ENCODE measurements at places on chromosomes 7 and 10. TPM values are rescaled to one million over a fixed set of nuclear protein-coding genes. Genes with fewer than 3 reads are reported as not detected.

The HOXA5 gene
- total RNA-seq = 1.6 TPM

The SRGN gene
- total RNA-seq = 428 TPM

The RNLS gene
- total RNA-seq = 1.9 TPM

The LEP gene
- total RNA-seq = not detected

The TUBAL3 gene
- not detected for total RNA-seq

The PSPH gene
- 23.3 TPM for total RNA-seq

The CYP26C1 gene
- total RNA-seq = 0.22 TPM

The LRRTM3 gene
- total RNA-seq = not detected

The AKR1E2 gene
- total RNA-seq = 0.39 TPM

GRCh38 chr7:650339-651031 is 76.0 kb upstream of the DNAAF5 start:
- no peak for DNase-seq

- DNase-seq = no peak
Observed at GRCh38 chr7:101597941-101598340, 31.2 kb downstream of the MYL10 start.

DNA sequence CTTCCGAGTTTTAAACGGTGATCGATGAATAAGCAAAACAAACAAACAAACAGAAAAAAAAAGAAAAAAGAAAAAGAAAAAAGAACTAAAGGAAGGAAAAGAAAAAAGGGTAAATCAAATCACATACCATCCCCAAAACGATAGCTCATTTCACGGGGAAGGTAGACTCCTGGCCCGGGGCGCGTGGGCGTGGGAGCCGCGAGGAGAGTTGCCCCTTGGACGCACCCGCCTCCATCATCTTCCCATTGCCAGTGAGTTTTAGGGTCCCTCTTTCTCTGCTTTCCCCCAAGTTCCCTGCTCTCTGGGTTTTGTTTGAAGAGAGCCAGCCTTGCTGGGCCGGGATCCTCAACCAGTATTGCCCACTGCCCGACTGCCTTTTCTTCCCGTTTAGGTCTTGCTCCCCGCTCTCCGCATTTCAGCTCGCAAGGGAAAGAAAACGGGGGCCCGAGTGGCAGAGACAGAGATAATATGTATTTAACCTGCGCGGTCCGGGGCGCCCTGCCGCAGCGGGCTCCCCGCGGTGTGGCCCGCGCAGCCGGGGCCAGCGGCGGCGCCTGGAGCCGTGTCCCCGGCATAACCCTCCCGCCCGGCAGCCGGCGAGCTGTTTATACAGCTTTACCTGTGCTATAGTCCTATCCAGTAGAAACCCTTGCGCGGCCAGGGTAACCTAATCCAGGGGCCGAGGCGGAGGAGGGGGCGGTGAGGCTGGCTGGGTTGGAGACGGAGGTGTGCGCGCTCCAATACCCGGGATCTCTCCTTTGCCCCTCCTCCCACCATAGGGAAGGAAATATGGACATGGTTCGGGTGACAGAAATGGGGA is 5.2 kb upstream of the GATA3 start:
- DNase-seq = no peak

DNA sequence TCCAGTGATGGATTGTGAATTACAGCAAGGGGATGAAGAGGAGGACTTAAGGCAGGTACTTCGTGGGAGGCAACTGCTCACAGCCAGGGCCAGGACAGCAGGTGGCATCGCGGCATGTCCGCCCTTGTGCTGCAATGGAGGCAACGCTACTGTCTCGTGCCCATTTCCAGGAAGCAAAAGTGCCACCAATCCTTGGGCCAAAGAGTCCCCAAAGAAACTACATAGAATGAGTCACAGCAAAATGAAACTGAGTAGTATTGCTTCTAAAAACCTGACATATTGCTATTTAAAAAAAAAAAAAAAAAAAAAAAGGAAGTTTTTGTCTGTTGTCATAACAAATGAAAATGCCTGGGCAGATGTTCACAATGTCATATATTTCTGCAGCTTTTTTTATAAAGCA is 46.6 kb downstream of the RSU1 start:
- no peak for DNase-seq

GRCh38 chr7:44073664-44074348 is 8.4 kb upstream of the PGAM2 start:
- DNase-seq = peak; percentile 70

- DNase-seq = no peak
Observed at GRCh38 chr10:19451937-19452336, 364.3 kb upstream of the PLXDC2 start.

DNA sequence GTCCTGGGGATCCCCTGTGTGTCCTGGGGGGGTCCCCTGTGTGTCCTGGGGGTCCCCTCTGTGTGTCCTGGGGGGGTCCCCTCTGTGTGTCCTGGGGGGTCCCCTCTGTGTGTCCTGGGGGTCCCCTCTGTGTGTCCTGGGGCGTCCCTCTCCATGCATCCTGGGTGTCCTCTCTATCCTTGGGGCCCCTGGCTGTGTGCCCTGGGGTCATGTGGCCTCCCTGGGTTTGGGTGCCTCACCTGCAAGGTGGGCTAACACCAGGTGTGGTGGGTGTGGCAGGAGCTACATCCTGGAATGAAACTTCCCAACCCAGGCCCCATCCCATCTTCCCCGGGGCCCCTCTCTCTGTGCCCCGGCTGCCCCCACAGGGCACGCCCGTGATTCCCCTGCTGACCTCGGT is 4.9 kb downstream of the CYP2W1 start:
- no peak for DNase-seq

DNA sequence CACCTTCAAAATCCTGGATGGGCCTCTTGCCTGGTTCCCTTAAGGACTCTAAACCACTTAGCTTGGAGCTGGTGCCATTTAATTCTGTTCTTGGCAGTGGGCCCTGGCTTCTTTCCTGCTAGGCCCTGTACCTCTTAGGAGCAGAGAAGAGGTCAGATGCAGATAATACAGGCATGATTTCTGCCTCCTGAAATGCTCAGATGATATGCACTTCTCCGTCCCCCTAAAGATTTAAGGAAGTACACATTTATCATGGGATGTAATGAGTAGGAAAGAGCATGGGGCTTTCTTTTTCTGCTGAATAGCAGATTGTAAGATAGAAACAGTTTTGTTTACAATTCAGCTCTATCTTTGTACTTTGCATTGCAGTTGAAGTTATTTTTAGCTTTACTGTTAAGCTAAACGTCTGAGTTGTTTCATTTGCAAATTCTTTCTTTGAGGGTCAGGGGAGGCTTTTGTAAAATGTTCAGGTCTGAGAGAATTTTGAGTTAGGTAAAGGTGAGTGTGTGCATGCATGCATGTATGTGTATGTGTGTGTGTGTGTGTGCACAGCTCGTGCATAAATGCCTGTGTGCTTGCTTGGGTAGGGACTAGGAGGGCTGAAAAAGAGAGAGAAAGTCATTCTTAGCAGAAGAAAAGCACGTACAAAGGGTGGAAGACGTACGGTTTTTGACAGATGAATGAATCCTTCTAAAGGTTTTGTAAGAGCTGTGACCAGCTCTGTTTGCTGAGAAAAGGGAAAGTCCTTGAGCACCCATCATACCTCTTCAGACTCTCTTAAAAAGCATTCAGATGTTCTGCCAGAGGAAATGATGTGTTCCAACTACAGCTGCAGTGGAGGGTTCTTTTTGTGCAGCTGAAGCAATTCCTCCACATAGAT is 364.2 kb downstream of the AUTS2 start:
- DNase-seq = no peak

DNA sequence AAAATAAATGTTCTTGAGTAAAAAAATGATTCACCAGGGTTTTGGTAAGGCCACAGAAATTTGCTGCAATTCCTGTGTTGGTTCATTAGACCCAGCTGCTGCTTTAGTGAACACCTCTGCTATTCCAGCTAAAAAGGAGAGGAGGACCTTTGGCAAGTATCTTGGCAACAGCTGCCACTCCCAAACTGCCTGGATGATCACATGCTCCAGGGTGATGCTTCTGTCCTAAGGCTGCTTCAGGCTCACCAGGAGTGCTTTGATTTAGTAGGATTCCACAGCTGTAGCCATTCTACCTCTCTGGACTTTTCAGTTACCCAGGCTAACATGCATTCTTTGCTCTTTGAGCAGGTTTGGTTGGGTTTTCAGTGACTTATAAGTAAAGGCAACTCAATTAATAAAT is 82.6 kb upstream of the NPVF start:
- DNase-seq = no peak

GRCh38 chr7:98202367-98203195 is 8.7 kb upstream of the BHLHA15 start:
- DNase-seq = no peak

- peak; percentile 28 for DNase-seq
Observed at GRCh38 chr10:30057421-30057841, 2.0 kb downstream of the JCAD start.

GRCh38 chr7:42104231-42104630 is 132.8 kb downstream of the GLI3 start:
- no peak for DNase-seq

DNA sequence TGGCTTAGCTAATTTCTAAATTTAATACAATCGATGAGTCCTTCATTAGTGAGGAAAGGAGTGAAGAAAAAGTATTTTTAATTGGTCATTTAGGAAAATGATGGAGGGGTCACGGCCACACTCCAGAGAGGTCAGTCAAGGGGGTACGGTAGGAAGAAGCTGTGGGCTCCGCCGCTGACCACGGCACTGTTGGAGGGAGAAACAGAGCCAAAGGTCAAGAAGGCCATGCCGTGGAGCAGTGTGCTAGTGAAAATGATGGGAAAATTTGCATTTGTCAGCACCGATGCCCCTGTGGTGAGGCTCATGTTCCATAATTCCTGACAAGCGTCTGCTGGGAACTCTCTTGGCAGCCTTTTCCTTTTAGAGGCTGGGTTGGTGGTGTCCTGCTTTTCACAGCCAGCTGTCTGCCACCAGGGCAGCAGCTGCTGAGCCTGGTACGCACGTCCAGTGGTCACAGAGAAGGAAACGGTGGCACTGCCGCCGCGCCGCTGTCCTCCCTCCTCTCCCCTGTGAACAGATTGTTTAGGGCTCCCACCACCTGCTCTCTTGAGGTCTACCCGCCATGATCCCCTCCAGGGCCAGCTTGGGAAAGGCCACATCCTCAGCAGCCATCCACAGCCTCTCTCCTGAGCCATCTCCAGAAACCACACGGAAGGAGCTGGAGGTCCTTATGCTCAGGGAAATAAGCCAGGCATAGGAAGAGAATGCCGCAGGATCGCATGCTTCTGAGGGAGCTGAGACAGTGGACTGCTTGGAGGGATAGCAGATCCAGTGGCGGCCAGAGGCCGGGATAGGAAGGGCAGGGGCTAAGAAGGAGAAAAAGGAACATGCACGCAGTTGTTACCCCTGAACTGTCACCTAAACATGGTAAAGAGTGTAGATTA is 263.7 kb upstream of the PPP2R2D start:
- no peak for DNase-seq

- peak; percentile 30 for DNase-seq
Observed at GRCh38 chr7:128197589-128197988, 43.5 kb upstream of the LEP start.

GRCh38 chr10:5582736-5583135 is 58.0 kb downstream of the CALML3 start:
- no peak for DNase-seq

DNA sequence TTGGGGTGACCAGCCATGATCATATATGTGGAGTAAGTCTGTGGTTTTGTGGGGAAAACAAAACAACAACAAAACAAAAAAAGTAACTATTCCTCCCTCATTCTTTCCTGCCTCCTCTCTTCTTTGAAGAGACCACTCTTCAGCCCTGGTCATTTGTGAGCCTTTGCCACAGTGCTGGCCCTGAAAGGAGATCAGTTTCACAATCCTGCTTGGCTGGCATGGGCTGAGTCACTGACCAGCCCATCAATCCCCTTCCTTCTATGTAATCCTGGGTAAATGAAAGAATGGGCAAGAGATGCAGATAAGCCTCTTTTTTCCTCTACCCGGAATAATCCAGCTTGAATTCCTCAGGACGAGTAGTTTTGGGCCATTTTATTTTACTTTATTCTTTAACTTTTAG is 13.6 kb downstream of the CSTF2T start:
- no peak for DNase-seq

DNA sequence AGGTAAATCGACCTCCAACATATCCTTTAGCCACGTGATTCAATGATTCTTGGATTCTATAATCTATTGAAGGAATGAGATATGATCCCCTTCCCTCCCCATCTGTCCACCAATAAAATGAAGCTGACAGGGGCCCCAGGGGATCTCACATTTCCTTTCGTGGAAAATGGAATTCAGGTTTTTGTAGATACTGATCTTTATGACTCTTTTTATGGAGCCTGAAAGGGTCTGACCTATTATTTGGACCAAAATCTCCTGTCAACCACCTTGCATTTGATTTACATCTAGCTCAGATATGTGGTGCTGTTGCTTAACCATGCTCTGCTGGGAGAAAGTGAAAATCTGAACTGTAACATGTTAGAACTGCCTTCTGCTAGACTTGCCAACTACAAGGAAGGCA is 234.0 kb upstream of the CXCL12 start:
- no peak for DNase-seq

DNA sequence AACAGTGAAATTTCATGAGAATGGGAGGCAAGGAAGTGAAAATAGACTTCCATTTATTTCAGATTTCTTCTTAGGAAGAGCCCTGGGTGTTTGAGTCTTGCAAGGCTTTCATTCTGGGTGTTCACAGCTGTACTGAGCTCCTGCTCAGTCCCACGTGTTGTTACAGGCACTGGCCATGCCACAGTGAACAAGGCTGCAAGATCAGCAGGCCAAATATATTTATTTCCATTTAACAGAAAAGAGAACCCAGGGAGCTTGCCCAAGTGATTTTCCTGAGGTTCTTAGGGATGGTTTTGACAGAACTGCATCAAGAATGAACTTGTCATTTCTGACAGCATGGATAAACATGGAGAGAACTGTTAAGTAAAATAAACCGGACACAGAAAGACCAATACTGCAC is 54.5 kb upstream of the CD36 start:
- no peak for DNase-seq

DNA sequence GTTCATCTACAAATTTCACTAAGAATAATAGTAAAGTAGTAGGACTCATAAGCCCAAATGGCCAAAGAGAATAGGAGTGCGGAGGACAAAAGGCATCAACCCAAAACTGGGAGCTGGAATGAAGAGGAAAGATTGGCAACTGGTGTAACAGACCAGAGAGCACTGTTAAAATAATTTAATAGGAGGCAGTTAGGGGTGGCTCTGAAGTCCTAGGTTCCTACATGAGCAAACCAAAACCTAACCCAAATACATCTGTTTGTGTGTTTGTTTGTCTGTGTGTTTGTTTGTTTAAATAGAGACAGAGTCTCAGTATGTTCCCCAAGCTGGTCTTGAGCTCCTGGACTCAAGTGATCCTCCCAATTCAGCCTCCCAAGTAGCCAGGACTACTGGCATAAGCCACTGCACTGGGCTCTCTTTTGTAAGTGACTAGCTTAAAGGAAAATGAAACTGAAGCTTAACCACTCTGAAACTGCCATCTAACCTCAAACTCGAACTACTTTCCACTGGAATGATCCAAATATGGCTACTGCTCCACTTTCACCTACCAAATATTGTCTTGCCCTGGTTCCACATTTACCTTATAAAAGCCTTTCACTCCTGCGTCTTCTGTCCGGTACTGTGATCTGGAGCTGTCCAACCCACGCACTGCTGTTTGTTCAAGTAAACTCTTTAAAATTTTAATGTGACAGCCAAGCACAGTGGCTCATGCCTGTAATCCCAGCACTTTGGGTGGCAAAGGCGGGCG is 94.9 kb downstream of the AKR1D1 start:
- DNase-seq = no peak
